ENCODE measurements at places on chromosomes 16 and 17. TPM values are rescaled to one million over a fixed set of nuclear protein-coding genes. Genes with fewer than 3 reads are reported as not detected.

The SPATA32 gene
- 0.17 TPM for total RNA-seq

The ABCC3 gene
- 122 TPM for total RNA-seq

The PRR11 gene
- total RNA-seq: 45.6 TPM

The ZNF205 gene
- 15.1 TPM for total RNA-seq

The C1QL1 gene
- total RNA-seq: 25.7 TPM

The UMOD gene
- not detected for total RNA-seq

The GRB2 gene
- total RNA-seq: 94.4 TPM

The TM4SF5 gene
- 0.55 TPM for total RNA-seq

The C17orf100 gene
- total RNA-seq: 2.5 TPM

The RNF227 gene
- total RNA-seq: 1.1 TPM

The PPY gene
- total RNA-seq: not detected

The ZNF286A gene
- total RNA-seq: 37.9 TPM

The ASB16 gene
- total RNA-seq: not detected

The PIRT gene
- not detected for total RNA-seq

The CCDC144A gene
- 1.4 TPM for total RNA-seq

The PIMREG gene
- 49.9 TPM for total RNA-seq

All from A549 treated with CpdA at 1 μM for 4 hours (cell line).